ENCODE measurements at places on chromosomes 6 and 20.

DNA sequence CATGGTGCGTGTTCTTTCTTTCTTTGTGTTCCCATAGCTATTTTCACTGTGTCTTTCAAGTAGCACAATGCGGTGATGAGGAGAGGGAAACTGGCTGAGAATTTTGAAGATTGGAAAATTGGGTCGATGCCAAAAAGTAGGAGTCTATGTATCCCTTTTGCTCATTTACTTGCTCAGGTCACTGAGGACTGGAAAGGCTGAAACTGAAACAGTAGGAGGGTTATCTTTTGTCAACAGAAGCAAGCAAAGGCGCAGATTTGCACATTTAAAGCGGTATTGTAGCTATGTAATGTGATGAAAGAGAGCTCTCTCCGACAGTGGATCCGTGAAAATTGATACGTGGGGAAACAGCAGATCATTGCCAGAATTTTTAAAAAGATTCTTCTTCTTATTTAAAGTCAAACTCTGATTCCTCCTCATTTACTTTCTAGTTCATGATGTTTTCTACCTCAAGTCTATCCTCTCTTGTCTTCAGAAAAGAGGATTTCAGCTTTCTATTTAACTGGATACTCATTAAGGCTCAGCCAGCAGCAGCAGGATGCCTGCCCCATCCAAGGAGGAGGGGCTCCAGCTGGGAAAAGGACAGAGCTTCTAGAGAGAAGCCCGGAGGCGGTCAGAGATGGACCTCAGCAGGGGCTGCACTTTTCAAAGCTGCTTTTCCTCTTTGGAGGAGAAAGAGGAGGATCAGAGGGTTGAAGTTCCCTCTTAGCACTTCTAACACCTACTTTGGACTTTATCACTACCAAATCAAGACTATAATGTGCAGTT lies 15.9 kb upstream of the FYN start:
- peak; percentile 40 for DNase-seq

DNA sequence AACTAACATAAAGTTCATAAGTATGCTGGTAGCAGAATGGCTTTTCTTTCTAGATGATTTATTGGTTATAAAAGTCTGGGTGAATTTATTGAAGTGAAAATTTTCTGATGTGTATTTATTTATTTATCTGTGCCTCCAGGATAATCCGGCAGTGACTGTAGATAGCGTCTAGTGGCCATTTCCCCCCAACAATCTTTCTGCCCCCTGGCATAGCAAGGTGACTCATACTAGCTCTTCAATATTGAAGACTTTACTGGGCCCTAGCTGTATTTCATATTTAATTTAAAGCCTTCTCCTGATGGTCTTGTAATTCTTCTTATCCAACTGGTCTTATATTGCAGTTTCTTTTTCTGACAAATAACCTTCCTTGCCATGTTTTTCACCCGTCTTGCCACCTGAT lies 154.1 kb upstream of the SGK1 start:
- no peak for DNase-seq

- DNase-seq: peak; percentile 75
Measured at GRCh38 chr20:7926767-7927166, 13.5 kb downstream of the HAO1 start.

DNA sequence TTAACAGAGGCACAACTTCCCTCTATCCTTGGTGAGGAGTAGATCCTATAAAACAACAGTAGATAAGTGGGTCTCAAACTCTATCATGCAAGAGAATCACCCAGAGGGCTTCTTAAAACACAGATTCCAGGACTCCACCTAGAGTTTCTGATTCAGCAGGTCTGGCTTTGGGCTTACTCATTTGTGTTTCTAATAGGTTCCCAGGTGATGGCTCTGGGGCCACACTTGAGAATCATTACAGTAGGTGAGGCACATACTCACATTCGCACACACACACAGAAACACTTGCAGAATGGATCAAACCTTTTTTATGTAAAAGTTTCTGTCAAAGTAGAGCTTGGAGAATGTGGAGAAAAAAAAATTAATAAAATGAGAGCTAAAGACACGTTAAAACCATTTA lies 52.4 kb downstream of the TMEM242 start:
- DNase-seq: no peak

GRCh38 chr20:32191873-32192272 lies 15.7 kb downstream of the PLAGL2 start:
- no peak for DNase-seq

DNA sequence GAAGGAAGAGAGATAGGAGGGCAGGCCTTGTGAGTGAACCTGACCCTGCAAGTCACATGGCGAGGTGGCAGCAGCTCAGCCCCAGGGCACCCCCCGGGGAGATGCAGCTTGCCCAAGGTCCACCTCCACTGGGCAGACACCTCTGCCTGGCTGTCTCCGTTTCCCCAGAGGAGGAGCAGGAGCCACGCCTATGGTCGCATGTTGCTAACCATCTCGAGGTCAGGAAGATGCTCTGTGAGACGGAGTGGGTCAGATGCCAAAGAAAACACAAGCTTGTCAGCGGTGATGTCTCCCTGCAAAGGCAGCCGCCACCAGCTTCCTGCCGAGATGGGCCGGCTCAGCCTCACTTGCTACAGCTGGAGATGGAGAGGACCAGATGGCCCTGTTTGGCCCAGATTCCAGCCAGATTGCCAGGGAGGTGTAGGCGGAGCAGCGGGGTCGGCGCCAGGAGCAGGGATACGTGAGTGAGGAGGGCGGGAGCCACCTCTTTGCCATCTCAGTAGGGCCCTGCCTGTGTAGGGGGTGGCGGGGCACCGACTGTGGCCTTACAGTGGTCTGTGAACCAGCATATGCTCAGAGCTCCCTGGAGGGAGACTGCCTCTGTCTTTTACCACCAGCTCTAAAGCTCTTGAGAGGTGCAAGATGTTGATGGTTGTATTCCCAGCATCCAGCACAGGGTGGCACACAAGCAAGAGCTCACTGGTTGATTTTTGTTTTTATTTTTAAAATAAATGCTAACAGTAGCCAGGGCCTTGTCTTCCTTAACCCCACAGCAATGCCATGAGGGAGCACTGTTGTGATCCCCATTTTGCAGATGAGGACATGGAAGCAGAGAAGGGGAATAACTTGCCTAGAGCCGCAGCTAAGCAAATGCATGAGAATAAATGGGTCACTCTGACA lies 42.9 kb upstream of the FAM83D start:
- peak; percentile 12 for DNase-seq

DNA sequence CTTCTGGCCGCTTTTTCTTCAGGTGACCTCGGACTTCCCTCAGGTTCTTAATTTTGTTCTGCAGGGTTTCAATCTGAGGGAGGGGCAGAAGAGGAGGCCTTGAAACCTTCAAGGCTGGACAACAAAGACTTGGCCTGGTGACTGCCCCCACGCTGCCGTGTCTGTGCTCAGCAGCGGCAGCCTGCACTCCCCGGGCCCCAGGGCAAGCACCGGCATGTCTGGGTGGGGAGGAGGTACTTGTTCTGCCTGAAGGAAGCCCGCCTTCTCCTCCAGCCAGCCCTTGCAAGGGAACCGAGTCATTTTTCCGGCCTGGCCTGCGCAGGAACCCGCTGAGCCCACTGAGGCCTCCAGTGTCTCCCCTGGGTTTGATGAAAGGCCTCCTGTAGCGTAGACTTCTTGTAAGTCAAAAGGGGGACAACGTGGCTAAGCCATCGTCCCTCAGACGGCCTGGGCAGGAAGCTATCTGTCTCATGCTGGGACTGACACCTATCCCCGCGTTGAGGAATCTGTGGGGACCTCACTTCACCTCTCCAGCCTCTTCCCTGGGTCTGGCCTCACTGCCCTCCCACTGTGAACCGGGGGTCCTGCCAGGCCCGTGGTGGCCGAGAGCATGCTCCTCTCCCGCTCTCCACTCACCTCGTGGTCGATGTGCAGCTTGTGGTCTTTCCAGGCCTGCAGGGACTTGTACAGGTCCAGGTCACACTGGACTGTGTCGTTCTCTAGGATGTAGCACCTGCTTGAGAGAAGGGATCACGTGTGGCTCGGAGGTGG lies 119.9 kb downstream of the SULF2 start:
- no peak for DNase-seq

- peak; percentile 83 for DNase-seq
Measured at GRCh38 chr20:57395111-57395966, 4.1 kb downstream of the RBM38 start.

DNA sequence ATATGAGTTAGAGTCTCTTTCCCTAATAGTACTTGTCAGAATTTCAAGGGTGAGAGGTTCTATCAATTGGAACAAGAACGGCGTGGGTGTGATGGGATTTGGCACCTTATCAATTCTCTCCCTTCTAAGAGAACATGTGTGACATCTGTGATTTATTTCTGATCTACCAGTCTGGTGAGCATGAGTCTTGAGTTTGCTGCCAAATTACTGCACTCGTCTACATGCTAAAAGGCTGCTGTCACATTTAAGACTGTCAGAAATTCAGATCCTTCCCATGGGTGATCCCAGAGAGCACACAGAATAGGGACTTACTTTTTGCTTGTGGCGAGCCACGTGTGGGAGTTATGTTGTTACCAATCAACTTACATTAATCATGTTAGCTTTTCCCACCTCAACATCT lies 370.2 kb upstream of the SASH1 start:
- DNase-seq: no peak

DNA sequence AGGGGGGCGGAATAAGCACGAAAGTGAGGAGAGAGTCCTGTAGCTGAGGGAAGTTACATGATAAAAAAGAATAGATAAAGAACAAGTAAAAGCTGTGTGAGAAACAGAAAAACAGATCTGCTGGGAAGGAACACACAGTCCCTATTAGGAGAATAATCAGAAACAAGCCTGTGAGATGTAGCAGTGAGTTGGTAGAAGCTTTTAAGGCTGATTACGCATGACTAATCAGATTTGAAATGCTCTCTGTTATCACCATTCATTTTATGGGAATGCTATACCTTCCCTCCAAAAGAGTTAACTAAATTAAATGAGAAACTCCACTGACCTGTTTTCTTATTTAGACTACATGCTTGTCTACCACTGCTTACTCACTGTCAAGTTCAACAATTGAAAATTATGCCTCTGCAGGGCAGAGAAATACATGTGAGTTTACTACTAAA lies 15.8 kb downstream of the REPS1 start:
- DNase-seq: peak; percentile 49

GRCh38 chr6:37239526-37239925 lies 18.0 kb upstream of the TBC1D22B start:
- DNase-seq: peak; percentile 85

- peak; percentile 21 for DNase-seq
Measured at GRCh38 chr6:36033935-36034334, 6.3 kb downstream of the MAPK14 start.

DNA sequence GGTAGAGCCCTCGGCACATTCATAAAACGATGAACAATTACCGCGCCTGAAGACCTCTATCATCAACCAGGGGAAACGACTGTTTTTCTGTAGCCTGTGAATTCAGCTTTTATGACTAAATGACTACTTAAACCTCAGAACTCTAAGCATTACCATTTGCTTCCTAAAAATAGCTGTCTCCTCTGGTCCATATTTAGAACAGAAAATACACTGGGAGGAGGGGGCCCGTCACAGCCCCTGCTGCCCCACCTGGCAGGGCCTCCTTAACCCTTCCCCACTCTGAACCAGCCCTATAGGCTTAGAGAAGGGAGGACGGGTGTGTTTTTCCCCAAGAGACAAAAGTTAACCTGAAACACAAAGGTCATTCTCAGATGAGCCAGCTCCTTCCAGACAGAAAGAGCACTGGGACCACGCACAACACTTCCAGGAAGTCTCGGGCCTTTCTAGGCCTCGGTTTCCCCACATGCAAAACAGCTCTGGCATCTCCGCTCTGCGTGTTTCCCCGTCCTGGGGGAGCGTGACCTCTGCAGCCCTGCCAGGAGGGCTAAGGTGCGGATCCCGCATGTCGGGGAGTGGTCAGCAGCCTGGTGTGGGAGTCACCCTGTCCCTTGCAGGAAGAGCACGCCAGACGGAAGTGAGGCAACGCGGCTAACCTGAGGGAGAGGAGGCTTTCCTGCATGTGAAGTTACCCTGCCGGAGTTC lies 193.9 kb downstream of the DLL1 start:
- DNase-seq: no peak

DNA sequence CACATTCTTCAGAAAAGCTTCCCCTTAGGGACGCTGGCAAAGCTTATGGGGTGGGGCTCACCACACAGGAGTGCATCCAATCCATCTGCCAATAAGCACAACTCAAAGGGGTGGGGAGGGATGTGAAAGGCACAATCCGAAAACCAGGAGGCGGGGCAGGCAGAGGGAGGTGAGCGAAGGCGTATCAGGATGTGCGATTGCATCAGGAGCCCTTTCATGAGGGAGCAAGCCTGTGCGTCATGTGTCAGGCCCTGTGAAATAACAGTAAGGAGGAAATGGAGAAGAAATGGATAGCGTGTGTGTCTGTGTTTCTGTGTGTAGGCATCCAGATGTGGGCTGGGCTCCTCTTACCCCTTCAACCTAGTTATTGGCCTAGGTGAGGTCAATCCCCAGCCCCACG lies 382.4 kb upstream of the CDH4 start:
- no peak for DNase-seq

GRCh38 chr6:25815194-25815593 lies 16.7 kb downstream of the SLC17A1 start:
- DNase-seq: no peak

DNA sequence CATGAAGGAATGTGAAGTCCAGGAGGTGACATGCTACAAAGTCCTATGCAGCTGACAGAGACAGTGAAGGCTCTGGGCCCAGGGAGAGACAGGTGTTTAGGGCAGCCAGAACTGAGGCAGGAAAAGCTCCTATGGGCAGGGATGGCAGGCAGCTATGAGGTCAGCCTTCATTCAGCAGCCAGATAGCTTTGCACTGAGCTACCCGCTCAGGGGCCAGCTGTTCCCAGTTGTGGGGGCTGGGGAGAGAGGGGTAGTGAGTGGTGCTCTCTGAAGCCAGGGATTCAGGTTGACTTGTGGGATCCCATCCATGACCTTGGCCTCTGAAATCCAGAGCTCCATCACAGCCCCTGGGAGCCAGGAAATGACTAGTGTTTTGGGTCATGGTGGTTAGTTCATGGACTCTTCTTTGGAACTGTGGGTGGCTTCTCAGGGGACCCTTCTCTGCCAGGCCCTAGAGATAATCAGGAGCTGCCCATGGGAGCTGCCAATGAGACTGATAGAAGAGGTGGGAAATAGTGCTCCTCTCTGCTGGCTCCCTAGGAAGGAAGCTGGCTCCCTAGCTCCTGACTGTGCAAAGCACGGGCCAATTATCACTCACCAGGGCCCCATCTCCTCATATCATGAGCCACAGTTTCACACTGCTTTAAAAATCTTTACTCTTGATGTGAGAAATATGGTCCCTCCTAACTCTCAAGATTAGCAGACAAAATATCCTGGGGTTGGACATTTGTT lies 127.7 kb downstream of the VEGFA start:
- no peak for DNase-seq

DNA sequence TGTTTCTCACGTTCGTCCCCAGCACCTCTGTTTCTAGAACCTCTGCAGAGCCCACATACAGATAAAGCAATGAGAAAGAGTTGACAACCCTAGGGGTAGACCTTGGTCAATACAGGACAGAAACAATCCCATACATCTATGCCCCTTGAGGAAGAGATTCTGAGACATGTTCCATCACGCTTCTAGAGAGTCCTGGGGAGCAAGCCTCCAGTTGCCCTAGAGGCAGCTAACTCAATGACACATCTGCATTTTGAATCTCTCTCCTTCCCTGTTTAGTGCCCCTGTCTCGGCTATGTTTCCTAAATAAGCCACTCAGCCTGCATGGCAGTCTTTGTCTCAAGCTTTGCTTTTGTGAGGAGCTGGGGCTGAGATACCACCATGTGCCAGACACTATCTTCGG lies 435.3 kb downstream of the CD83 start:
- no peak for DNase-seq
